ENCODE measurements at places on chromosomes 13 and 19. TPM values are rescaled to one million over a fixed set of nuclear protein-coding genes. Genes with fewer than 3 reads are reported as not detected.

The UPK1A gene
- 4.3 TPM for total RNA-seq

The ILF3 gene
- 114 TPM for total RNA-seq

The GRIN2D gene
- 0.38 TPM for total RNA-seq

The KLK1 gene
- 41.7 TPM for total RNA-seq

The LILRA5 gene
- not detected for total RNA-seq

- H3K36me3 ChIP-seq = no peaks in the 10 kb centered on the region
- H3K4me1 ChIP-seq = no peaks in the 10 kb centered on the region
- H3K27ac ChIP-seq = no peak overlapping the region
- no peak overlapping the region for H3K4me3 ChIP-seq
- no peaks in the 10 kb centered on the region for H3K27me3 ChIP-seq
- no peak for DNase-seq
Measured at GRCh38 chr19:22326219-22326618, 40.0 kb downstream of the ZNF729 start.

DNA sequence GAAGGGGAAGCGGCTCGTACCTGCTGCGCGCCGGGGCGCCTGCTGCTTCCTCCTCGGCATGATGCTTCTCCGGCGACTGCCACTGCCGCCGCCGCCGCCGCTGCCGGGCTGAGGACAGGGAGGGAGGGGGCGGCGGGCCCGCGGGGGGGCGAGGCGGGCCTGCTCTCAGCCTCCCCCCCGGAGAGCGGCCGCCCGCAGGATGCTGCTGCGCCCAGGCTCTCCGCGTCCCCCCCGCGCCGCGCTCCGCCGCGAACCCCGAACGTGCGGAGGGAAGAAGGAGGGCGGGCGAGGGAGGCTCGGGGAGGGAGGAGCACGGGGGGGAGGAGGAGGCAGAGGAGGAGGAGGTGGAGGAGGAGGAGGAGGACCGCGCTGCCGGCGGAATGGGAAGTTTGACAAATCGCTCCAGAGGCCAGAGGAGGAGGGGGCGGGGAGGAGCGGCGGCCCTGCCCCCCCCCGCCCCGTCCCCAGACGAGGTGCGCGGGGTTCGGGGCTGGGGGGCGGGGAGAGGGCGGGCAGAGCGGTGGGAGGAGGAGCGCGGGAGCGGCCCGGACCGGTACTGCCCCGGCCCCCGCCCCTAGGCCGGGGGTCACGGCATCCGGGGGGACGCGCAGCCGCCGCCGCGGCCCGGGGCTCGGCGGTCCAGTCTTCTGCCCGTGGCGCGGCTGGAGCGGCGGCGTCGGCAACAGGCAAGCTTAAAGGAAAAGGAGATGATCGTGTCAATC lies at the start of gene TSHZ3:
TSHZ3 (minus strand) TSS at position 277 of the 722 bp plus-strand sequence; CDS start at position 60, 217 bp downstream.
- peak within 1 kb of the TSS; percentile 93 for H3K27ac ChIP-seq
- H3K36me3 ChIP-seq = no peaks in the 10 kb centered on the region
- DNase-seq = peak; percentile 87
- H3K4me1 ChIP-seq = peaks cover 48% of the 10 kb centered on the region
- H3K27me3 ChIP-seq = peaks cover 44% of the 10 kb centered on the region

DNA sequence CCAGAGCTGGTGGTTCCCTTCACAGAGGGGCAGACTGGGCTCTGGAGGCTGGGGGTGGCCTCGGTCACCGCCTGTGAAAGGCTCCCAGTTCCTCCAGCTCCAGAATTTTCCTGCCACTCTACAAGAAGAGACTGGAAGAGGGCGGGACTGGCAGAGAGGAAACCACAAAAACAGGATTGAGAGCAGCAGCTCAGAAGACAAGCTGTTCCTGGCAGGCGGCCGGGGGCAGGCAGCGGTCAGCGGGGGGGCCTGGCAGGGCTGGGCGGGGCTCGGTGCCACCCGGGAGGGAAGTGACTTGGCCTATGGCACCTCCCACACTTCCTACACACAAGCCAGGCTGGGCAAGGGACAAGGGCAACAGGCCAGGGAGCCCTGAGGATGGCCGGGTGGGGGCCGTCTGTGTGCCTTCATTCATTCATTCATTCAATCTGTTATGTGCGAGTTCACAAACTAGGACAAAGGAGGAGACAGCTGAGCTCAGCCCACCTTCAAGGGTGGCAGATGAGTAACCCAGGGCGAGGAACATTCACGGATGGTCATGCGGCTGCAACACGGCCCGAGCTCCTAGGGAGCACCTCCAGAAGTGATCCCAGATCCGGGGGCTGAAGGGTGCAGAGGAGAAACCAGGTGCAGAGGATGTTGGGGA lies 16.9 kb upstream of the BTBD2 start:
- H3K36me3 ChIP-seq = no peaks in the 10 kb centered on the region
- H3K27ac ChIP-seq = peak overlapping the region; percentile 97
- H3K27me3 ChIP-seq = no peaks in the 10 kb centered on the region
- peak; percentile 98 for DNase-seq
- peak overlapping the region; percentile 36 for H3K4me3 ChIP-seq

DNA sequence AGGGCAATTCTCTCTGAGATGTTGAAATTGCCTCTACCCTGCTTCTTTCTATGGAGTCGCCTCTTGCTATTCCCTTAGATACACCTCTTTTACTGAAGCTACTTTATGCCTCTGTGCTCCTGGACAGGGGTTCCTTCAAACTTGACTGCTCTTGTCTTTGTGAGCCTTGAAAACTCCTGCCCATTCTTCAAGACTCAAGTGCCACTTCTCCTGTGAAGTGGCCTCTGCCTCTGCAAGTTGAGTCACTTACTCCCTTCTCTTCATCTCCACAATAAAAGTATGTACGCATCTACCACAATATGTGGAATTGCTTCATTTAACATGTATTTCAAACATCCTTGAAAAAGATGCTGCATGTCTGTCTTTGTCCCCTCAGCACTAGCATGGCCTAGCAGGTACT lies 66.0 kb upstream of the TPP2 start:
- H3K27ac ChIP-seq = no peak overlapping the region
- no peak overlapping the region for H3K4me3 ChIP-seq

DNA sequence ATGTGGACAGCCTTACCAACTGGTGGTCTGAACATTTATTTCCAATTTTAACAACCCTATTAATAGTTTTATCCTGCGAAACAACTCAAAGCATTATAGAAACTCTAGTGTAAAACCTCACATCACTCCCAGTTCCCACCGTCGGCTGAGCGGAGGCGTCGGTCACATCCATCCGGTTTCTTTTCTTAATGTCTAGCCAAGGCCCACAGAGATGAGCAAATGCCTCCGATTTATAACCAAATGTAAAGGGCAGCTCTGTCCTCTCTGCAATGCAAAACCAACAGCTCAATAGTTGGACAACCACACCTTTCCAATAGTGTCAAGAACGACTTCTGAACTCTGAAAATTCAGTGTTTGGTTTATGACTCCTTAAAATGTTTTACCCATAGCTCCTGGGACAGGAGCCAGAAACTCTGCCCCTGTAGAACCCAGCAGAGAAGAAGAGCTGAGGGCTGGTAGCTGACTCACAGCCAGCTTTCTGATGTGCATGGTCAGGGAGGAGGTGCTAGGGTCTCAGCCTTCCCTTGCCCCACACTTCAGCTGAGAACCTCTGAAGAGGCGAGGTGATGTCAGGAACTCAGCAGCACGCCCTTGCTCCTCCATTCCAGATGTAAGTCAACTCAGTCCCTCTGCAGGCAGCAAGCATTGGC lies 90.2 kb upstream of the UQCRFS1 start:
- no peaks in the 10 kb centered on the region for H3K36me3 ChIP-seq
- no peaks in the 10 kb centered on the region for H3K4me1 ChIP-seq
- H3K27me3 ChIP-seq = peaks cover 19% of the 10 kb centered on the region
- no peak overlapping the region for H3K27ac ChIP-seq

DNA sequence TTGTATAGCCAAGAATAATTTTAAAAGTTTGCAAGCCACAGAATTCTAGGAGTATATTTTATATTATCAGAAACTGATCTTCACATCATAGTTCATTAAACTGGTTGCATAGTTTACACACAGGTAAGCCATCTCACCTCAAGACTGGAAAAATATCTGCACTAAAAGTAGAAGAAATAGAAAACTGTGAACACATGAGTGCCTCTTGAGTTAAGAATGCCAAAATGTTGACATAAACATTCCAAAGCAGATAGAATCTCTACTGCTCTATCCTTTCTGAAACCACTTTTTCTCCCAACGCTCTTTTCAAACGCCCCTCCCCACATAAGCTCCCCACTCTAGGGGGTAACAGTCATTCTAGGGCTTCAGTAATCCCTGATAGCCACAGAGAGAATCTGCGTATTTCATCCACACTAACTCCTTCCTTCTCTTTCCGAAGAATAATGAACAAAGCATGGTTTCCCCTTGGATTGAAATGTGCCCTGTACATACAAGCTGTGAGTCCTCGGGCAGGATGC lies 201.5 kb downstream of the IRS2 start:
- no peak overlapping the region for H3K4me3 ChIP-seq
- no peaks in the 10 kb centered on the region for H3K36me3 ChIP-seq
- no peaks in the 10 kb centered on the region for H3K4me1 ChIP-seq
- H3K27me3 ChIP-seq = no peaks in the 10 kb centered on the region

DNA sequence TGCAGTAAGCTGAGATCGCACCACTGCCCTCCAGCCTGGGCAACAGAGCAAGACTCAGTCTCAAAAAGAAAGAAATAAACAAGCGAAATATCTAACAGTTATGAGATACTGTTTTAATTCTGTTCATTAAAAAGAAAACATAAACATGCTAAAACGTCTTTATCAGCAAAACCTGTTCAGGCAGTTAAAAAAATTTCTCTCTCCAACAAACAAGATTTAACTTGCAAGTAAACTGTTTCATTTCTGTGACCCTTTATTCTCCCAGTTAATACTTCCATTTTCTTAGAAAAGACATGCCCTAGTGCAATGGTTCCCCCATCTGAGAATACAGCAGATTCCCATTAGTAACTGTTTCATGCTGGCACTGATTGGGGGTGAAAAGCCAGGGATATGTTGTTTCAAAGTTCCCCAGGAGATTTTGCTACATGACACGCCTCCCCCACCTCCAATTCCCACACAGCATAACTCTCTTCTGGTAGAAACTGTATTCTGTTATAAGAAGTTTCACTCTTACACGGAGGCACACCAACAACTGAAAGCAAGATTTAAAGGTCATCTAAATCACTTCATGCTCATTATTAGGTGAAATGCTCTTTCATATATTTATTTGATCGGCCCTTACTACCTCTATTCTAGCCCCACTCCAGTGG lies 24.4 kb downstream of the ELF1 start:
- peak overlapping the region; percentile 29 for H3K4me3 ChIP-seq
- no peaks in the 10 kb centered on the region for H3K27me3 ChIP-seq
- H3K4me1 ChIP-seq = peaks cover 63% of the 10 kb centered on the region
- H3K27ac ChIP-seq = peak overlapping the region; percentile 90

The ACP5 gene
- total RNA-seq = 18.0 TPM

DNA sequence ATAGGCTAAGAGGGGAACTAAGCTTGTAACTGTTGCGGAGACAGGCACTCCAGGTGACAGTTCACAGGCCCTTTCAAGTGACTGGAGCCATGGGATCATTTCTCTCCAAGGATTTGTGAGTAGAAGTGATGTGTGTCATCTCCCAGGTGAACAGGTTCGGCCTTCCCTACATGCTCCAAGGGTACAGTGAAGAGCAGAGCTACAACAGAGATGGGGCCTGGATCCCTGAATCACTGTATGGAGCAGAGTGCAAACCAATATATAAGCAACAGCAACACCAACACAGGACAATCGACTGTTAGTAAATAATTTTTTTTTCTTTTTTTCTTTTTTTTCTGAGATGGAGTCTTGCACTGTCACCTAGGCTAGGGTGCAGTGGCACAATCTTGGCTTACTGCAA lies 15.0 kb downstream of the ZSCAN18 start:
- no peak overlapping the region for H3K27ac ChIP-seq
- DNase-seq = no peak
- H3K27me3 ChIP-seq = no peaks in the 10 kb centered on the region
- H3K36me3 ChIP-seq = peaks cover 38% of the 10 kb centered on the region
- no peak overlapping the region for H3K4me3 ChIP-seq

The DHPS gene
- total RNA-seq = 265 TPM

- no peaks in the 10 kb centered on the region for H3K27me3 ChIP-seq
- no peak overlapping the region for H3K27ac ChIP-seq
- no peaks in the 10 kb centered on the region for H3K4me1 ChIP-seq
Measured at GRCh38 chr13:46010148-46010547, 42.4 kb downstream of the ZC3H13 start.

The CEACAM4 gene
- total RNA-seq = 1.9 TPM

The C19orf33 gene
- 393 TPM for total RNA-seq

- H3K27me3 ChIP-seq = no peaks in the 10 kb centered on the region
- H3K27ac ChIP-seq = no peak overlapping the region
- no peak overlapping the region for H3K4me3 ChIP-seq
- H3K4me1 ChIP-seq = no peaks in the 10 kb centered on the region
- no peaks in the 10 kb centered on the region for H3K36me3 ChIP-seq
Measured at GRCh38 chr13:58579468-58579867, 947.9 kb downstream of the PCDH17 start.

DNA sequence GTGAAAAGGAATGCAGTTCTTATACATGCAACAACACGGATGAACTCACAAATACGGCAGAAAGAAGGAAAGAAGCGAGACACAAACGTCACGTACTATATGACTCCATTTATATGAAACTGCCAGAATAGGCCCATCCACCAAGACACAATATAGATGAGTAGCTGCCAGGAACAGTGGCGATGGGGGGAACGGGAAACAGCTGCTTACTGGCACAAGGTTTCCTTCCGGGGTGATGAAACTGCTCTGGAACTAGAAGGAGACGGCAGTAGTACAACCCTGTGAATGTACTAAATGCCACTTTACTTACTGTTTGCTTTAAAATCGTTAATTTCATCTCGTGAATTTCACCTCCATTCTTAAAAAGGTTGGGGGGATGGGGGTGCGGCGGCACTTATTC lies 28.9 kb downstream of the MLLT1 start:
- H3K36me3 ChIP-seq = peaks cover 6% of the 10 kb centered on the region
- no peak overlapping the region for H3K27ac ChIP-seq
- H3K4me1 ChIP-seq = peaks cover 27% of the 10 kb centered on the region

GRCh38 chr13:36804588-36804987 lies 14.4 kb upstream of the RFXAP start:
- no peaks in the 10 kb centered on the region for H3K4me1 ChIP-seq
- no peaks in the 10 kb centered on the region for H3K27me3 ChIP-seq
- DNase-seq = no peak
- H3K4me3 ChIP-seq = no peak overlapping the region
- H3K27ac ChIP-seq = no peak overlapping the region

Data from suprapubic skin (tissue), 4 donors.